RPMI7951 (cell line): ENCODE measurements at places on chromosomes 1 and 21.
A peak's percentile ranks its signal among the peaks of the same experiment; 100 is the strongest.

DNA sequence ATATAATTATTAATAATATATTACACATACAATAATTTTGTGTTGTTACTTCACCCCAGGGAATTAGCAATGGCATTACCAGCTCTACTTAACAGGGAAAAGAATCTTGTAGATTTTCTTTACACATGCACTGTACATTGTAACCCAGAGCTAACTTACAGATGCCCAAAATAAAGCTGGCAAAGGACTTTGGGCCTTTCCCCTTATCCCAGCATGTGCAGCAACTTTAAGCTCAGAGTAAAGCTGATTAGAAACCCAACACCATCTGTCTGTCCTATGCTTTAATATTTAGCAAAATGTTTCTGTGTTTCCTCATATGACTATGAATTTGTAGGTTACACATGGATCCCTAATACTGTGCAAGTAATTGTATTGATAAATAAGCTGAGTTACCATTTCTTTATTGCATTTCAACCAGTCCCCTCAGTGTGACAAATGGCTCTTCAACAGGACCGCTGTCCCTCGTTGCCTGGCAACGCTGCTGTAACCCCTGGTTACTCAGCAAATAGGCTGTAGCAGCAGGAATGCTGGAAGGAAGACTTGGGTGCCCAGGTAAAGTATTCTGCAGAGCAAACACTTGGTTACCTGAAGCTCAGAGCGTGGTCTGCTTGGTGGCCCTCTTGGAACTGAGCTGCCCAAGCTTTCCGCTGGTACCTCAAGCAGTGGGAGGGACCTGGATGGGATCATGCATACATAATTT lies at the start of gene USH2A:
Gene USH2A, minus strand, starts transcription at position 628 of the 700 bp plus-strand sequence. CDS start 1,112 bp downstream, outside the sequence.
- no peak for DNase-seq

DNA sequence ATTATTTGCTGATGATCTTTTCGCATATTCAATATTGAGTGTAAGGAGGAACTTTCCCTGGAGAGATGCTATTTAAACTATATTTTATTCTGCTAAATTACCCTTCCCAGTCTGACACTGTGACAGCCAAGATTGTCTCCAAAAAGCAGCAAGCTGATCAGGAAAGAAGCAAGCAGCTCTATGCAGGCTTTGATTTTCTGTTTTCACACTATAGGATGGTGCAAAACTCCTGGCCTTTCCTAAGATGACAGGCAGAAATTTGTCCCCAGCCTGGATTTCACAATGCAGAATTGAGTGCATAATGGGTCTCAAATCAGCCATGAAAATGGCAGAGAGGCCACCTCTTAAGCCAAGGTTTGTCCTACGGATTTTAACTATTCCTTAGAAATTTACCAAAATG lies 1.1 kb downstream of the SGIP1 start:
- no peak for DNase-seq

DNA sequence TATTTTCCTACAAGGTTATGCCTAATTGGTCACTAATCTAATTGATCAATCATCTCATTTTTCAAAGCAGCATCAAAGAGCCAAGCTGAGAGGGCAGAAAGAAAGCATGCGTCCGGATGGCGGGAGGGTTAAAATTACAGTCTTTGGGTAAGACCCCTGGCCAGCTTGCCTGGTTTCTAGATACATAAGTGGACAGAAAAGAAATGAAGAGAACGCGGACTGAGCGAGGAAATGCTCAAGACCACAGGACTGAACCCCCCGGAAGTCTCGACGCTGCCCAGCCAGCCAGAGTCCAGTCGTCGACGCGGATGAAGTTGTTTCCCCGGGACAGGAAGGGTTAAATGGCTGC lies 297.2 kb downstream of the OMA1 start:
- DNase-seq: no peak

DNA sequence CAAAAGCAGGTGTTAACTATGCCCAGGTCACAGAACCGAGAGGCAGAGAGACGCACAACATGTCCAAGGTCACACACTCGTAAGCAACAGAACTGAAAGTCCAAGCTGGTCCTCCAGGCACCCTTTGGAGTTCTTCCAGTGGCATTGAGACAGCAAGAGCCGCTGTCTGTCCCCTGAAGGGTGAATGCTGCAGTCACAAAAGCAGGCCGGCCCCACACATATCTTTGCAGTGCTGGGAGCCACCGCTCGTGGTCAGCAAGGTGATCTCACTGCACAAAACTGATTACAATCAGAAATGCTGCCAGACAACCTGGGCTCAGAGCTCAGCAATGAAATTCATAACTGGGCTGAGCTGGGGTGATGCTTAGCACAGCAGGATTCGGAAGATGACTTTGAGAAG lies 47.4 kb upstream of the RAB4A start:
- DNase-seq: no peak

DNA sequence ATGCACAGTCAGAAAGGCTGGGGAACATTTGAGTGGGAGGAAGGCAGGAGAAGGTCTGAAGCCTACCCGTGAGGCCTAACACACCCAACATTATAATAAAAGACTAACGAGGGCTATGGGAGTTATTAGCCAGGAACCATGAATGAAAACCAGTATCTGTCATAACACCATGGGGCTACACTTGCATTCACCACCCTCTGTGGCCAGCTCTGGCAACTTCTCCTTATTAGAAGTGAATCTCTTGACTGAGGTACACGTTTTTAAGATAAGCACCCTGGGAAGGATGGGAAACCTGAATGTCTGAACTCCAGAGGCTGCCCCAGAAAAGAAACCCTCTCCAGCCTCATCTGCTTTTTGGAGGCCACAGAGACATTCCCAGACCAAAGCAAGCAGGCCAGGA lies 204.3 kb upstream of the RAB4A start:
- no peak for DNase-seq

GRCh38 chr1:14015917-14016316 lies 315.9 kb downstream of the PRDM2 start:
- DNase-seq: no peak

DNA sequence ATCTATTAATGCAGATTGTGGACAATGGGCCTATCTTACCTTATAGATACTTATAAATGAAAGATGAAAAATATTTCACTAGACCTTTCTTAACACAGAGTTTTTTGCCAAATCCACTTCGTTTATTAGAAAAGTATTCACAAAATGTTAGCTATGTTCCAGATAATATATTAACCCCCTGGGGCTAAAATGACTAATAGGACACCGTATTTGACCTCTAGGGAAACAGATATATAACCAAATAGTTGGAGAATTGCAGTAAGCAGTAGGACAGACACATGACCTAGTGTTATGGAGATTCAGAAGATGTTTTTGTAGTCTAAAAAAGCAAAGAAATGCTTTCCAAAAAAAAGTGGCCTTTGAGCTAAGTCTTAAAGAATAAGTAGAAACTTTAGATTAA lies 106.9 kb downstream of the SEC16B start:
- no peak for DNase-seq

- no peak for DNase-seq
Measured at GRCh38 chr1:115506518-115506917, 135.3 kb upstream of the VANGL1 start.

DNA sequence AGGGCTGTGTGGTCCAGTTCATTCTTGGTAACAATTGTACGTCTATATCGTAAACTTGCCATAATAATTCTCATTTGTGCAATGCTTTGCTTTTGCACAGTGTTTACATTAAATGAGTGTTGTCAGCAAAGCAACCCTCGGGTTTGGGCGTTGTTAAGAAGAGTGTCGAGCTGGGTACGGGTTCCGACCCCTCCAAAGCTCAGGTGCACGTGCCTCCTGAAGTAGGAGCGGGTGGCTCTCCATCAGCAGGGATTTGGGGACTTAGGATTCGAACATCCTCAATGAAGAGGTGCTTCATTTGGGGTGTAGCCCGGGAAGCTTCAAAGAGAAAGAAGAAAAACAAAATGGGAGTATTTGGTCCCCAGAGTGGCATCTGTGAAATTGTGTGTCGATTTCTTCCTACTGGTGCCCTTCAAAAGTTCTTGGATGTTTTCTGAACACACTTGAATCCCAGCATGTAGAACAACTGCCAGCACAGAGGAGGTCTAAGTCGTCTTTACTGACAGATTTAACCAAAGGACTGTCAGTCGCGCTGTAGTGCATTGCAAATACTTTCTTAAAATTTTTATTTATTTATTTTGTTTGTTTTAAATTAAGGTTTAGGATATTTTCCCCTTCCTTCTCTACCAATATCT lies 1.1 kb downstream of the TRIM58 start:
- no peak for DNase-seq

DNA sequence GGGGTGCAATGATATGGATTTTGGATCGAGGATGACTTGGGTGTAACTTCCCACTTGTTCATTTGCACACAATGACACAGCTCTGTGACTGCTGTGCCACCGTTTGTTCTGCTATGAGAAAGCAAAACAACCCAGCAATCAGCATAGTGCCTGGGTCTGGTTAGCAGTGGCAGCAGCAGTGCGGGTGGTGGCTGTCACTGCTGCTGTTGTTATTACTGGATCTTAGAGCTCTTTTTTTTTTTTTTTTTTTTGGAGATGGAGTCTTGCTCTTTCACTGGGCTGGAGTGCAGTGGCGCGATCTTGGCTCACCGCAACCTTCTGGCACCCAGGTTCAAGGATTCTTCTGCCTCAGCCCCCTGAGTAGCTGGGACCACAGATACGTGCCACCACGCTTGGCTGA lies 56.9 kb downstream of the TBCE start:
- no peak for DNase-seq

GRCh38 chr1:219659684-219660083 lies 46.8 kb upstream of the ZC3H11B start:
- peak; percentile 32 for DNase-seq

- DNase-seq: no peak
Measured at GRCh38 chr1:178500936-178501554, 4.3 kb upstream of the CLEC20A start.

DNA sequence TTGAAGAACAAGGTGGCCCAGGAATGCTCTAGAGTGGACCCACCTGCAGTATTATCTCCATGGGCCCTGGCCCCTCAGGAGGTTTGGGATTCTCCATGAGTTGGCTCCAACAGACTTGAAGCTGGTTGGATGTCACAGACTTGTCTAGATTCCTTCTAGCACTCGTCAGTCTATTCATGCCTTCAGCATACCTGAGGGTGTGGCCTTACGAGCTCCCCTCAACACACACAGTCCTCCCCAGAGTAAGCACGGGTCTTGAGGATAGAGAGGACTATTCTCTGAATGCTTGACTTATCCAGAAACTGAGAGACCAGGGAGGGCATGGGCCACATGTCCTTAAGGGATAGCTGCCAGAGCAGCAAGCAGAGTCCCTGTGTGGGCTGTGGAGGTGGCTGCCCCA lies 45.9 kb upstream of the COL6A1 start:
- DNase-seq: peak; percentile 34

GRCh38 chr1:185463011-185463410 lies 146.0 kb upstream of the IVNS1ABP start:
- DNase-seq: no peak

DNA sequence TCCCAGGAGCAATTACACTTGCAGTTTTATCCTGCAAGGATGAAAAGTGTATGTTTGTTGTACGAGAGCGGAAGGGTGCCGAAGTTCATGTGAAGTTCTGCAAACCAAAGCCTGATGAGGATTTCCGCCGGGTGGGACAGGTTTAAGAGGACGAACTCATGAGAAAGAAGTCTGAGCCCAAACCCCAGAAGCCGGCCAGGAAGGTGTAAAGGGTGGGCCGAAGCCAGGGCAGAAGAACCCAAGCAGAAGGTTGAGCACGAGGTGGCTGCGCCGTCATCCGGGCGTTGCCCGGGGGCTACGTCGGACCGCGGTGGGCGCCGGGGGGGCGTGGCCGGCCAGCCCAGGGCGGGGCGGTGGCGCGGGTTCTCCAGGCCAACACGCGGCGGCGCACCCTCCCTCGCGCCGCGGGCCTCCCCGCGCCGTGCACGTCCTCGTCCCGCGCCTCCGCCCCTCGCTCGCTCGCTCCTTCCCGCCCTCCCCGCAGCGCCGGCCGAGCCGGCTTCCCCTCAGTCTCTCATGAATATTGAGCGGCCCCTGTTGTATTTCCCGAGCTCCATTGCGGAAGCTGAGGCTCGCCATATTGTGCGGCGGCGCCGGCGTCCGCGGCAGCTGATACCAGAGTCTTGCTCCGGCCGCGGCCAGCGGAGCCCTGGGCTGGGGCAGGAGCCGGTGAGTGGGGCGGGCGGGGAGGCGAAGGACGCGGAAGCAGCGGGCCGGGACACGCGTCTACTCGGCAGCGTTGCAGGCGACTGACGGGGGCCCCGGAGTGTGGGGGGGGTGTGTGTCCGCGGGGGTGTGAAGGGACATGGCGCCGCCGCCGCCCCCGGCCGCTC lies at the start of gene RNF2:
Gene RNF2, plus strand, starts transcription at position 578 of the 833 bp plus-strand sequence. CDS start 41,996 bp downstream, outside the sequence.
- peak; percentile 79 for DNase-seq

GRCh38 chr21:27570306-27570868 lies 603.5 kb upstream of the ADAMTS5 start:
- peak; percentile 84 for DNase-seq

- peak; percentile 2 for DNase-seq
Measured at GRCh38 chr1:245045087-245045881, 109.5 kb upstream of the KIF26B start.

GRCh38 chr1:8061673-8062386 lies 35.7 kb upstream of the ERRFI1 start:
- peak; percentile 71 for DNase-seq

- peak; percentile 65 for DNase-seq
Measured at GRCh38 chr1:6612641-6613360, 730 bp upstream of the PHF13 start.

- no peak for DNase-seq
Measured at GRCh38 chr1:108847494-108847893, 9.4 kb downstream of the AKNAD1 start.

GRCh38 chr1:210076620-210077019 lies 138.6 kb downstream of the SYT14 start:
- DNase-seq: no peak

GRCh38 chr1:62274496-62275485 lies 44.4 kb downstream of the KANK4 start:
- no peak for DNase-seq

DNA sequence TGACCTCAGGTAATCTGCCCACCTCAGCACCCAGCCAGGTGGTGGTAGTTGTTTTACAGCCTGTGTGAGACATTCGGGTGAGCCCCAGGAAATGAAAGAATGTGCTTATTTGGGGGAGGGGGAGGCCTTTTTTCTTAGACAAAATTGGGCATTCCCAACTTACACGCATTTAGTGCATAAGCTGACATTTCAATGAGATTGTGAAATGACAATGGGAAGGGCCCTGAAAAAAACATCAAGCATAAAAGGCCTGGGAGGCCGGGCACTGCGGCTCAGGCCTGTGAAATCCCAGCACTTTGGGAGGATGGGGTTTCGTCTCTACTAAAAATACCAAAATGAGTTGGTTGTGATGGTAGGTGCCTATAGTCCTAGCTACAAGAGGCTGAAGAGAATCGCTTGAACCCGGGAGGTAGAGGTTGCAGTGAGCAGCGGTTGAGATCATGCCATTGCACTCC lies 5.0 kb downstream of the GAS5 start:
- DNase-seq: no peak

- DNase-seq: no peak
Measured at GRCh38 chr1:41895552-41895951, 23.2 kb downstream of the HIVEP3 start.

GRCh38 chr1:160781186-160781766 lies 14.7 kb upstream of the LY9 start:
- DNase-seq: no peak

GRCh38 chr1:91685994-91686393 lies 185.3 kb downstream of the CDC7 start:
- DNase-seq: peak; percentile 29
